Cardiac muscle cell (in vitro differentiated cells and primary cell): ENCODE measurements at places on chromosomes 2 and 18. TPM values are rescaled to one million over a fixed set of nuclear protein-coding genes. Genes with fewer than 3 reads are reported as not detected.

The NPPC gene
- polyA plus RNA-seq = 0.39 and 0.91 TPM in 2 replicates

The RIT2 gene
- not detected in 2 replicates for polyA plus RNA-seq

The GATA6 gene
- 104 and 126 TPM in 2 replicates for polyA plus RNA-seq

The FBXO15 gene
- polyA plus RNA-seq = 4.6 and 6.7 TPM in 2 replicates

The SALL3 gene
- polyA plus RNA-seq = 0.09 and 1.8 TPM in 2 replicates

The EDAR gene
- polyA plus RNA-seq = not detected in 2 replicates

The DSG4 gene
- not detected in 2 replicates for polyA plus RNA-seq

The IL36B gene
- polyA plus RNA-seq = not detected in 2 replicates

The CCDC141 gene
- polyA plus RNA-seq = 134 and 260 TPM in 2 replicates

The HAUS1 gene
- polyA plus RNA-seq = 74.2 and 75.8 TPM in 2 replicates

The TRAK2 gene
- 9.6 and 10.6 TPM in 2 replicates for polyA plus RNA-seq

The CRYGC gene
- not detected in 2 replicates for polyA plus RNA-seq

The TFCP2L1 gene
- polyA plus RNA-seq = 0.31 TPM in 1 of 2 replicates, not detected in the other

The ACOXL gene
- 0.89 and 4.0 TPM in 2 replicates for polyA plus RNA-seq

The EFR3B gene
- polyA plus RNA-seq = 8.5 and 9.0 TPM in 2 replicates

The DSG1 gene
- polyA plus RNA-seq = not detected in 2 replicates

The NMUR1 gene
- not detected in 2 replicates for polyA plus RNA-seq

The ATP8B1 gene
- polyA plus RNA-seq = 0.17 TPM in 1 of 2 replicates, not detected in the other

The TTC27 gene
- 8.7 and 9.7 TPM in 2 replicates for polyA plus RNA-seq

DNA sequence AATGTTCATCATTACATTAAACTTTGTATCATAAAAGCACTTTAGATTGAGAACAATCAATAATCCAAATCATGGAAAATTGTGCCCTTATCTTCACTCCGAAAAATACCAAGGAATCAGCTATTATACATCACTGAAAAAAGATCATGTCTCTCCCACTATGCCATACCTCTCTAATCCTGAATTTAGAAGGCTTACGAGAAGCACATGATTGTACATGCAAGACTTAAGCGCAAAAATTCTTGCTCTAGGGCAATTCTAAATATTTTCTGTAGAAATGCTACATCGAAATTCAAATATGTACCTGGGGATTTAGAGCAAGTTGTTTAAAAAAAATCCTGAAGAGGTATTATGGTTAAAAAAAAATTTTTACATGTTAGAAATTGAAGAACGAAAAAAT, 1.3 kb downstream of the CYTIP start:
- no peak for DNase-seq

GRCh38 chr18:57581301-57581934, 5.1 kb downstream of the FECH start:
- no peak for DNase-seq

DNA sequence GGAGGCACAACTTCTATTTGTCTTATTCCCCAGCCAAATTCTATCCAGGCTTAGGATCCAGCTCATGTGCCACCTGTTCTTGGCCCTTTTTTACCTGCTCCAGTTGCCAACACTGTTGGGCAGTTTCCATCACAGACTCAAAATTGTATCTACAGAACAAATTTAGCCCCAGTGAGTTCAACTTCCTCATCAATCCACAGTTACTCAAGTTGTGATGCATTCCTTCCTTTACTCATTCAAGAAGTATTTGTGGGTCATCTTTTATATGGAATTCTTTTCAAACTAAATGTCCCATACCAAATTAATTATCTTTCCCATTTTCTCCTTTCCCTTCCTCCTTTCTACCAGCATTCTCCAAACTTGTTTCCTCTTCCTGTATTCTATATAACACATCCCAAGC, 12.7 kb upstream of the DDX18 start:
- DNase-seq = no peak

- DNase-seq = peak; percentile 29
Measured at GRCh38 chr2:155372969-155373368, 674.5 kb downstream of the KCNJ3 start.

DNA sequence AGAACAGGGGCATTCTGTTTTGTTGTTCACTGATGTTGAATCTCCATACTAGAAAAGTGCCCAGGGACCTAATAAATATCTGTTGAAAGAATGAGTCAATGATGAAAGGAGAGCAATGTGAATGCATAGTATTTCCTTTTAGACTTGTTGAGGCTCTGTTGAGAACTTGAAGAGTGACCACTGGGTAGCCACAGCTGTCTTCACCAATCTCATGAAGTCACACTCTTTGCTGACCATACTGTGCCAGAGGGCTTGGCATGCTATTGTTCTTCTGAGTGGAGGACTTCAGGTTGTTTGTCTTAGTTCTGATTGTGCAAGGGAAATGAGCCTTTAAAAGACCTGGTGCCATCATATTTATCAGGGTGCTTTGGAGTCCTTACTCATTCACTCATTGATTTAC, 41.6 kb upstream of the NT5C1B start:
- DNase-seq = no peak

- DNase-seq = no peak
Measured at GRCh38 chr2:45214550-45214949, 205.3 kb upstream of the SIX2 start.

DNA sequence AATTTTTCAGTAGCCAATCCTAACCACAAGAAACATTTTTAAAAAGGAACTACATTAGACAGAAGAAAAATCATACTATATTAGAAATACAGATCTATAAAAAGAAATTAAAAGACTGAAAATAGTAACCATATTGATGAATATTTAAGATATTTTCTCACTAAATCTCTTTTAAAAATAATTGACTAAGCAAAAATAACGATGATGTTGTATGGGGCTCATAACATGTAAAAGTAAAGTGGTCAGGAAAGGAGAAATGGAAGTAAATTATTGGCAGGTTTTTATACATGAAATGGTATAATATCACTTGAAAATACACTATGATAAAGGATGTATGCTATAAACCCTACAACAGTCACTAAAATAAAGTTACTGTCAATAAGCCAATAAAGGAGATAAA, 5.4 kb downstream of the WDPCP start:
- no peak for DNase-seq

DNA sequence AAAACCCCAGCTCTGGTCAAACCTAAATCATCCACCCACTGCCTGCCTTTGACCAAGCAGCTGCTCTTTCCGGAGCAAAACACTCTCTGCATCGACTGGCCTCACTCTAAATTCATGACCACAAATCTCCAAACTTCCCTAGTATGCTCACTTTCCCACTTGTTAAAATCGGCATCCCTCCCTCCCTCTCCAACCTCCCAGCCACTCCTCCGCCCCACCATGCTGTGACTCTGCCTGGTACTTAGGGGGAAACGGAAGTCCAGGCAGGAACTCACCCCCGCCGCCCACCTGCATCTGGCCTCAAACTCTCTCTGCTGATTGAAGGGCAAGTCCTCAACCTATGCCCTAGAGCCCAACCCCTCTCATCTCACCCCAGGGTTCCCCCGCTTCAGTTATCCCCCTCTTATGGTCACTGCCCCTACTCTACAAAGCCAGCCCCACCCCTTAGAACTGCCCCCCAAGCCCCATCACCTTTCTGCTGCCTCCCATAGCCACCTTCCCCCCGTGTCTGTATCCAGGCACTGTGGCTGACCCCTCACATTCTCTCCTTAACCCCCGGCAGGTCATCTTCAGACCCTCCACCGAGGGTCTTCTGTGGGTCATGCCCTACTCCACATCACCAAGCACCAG, 3.8 kb upstream of the ADRA2B start:
- no peak for DNase-seq

- DNase-seq = no peak
Measured at GRCh38 chr18:23772327-23773024, 83.2 kb downstream of the LAMA3 start.

DNA sequence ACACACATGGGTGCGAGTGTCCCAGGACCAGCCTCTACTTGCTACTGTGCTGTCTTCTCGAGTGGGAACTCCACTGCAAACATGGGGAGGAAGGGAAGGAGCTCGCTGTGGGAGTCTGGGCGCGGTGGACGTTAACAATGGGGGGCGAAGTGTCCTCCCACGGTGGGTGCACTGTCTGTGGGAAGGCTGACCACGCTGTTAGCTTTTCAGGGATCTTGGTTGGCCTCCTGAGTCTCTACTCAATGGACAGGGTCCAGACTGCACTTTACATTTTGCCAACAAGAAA, 146.7 kb downstream of the MBP start:
- no peak for DNase-seq

DNA sequence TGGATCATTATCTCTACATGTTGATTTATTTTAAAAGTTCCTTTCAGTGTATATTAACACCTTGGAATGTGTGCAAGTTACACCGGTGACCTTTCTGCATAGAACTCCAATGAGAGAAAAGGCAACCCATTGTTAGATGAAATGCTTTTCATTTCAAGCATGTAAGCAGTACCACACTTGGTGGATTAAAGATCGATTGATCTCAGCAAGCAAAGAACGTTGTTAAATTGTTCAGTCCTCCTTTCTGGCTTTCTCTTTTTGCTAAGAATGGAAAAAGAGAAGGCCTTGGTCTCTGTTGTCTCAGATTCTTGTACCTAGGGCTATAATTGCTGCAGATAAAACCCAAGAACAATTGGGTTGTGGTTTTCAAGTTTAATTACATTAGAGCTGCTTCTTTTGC, 843.0 kb downstream of the DPP10 start:
- DNase-seq = no peak

DNA sequence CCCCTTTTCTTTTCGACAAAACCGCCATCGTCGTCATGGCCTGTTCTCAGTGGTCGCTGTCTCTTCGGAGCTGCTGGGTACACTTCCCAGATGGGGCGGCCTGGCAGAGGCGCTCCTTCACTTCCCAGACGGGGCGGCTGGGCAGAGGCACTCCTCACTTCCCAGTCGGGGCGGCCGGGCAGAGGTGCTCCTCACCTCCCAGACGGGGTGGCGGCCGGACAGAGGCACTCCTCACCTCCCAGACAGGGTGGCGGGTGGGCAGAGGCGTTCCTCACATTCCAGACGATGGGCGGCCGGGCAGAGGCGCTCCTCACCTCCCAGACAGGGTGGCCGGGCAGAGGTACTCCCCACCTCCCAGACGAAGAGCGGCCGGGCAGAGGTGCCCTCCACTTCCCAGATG, 138.9 kb downstream of the DTNB start:
- DNase-seq = no peak

GRCh38 chr18:9105420-9105819, 2.9 kb downstream of the NDUFV2 start:
- DNase-seq = no peak

- no peak for DNase-seq
Measured at GRCh38 chr18:38551881-38552280, 986.3 kb upstream of the CELF4 start.

GRCh38 chr18:58263055-58263957, 219.3 kb downstream of the NEDD4L start:
- no peak for DNase-seq

- no peak for DNase-seq
Measured at GRCh38 chr2:234593636-234594035, 96.8 kb upstream of the ARL4C start.

DNA sequence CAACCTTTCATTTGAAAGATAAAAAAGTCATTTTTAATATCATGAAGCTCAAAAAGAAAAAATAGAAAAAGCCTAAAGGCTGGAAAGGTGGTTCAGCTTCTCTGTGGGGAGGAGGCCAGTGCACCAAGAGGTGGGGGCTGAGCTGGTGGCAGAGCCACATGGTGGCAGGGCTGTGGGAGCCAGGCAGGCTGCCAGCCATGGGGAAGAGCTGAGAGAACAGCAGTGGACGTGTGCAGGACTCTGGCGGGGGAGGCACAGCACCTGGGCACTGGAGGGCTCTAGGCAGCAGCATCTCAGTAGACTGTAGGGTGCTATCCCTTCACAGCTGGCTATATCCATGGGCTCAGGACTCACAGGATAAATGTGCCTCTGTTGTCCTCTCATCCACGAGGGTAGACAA, 47.8 kb downstream of the STK25 start:
- no peak for DNase-seq

- DNase-seq = no peak
Measured at GRCh38 chr2:101426822-101427221, 39.5 kb upstream of the CREG2 start.

- DNase-seq = no peak
Measured at GRCh38 chr2:158716921-158717320, 78.2 kb upstream of the DAPL1 start.

- peak; percentile 94 for DNase-seq
Measured at GRCh38 chr2:128754246-128754724, 435.6 kb upstream of the HS6ST1 start.

DNA sequence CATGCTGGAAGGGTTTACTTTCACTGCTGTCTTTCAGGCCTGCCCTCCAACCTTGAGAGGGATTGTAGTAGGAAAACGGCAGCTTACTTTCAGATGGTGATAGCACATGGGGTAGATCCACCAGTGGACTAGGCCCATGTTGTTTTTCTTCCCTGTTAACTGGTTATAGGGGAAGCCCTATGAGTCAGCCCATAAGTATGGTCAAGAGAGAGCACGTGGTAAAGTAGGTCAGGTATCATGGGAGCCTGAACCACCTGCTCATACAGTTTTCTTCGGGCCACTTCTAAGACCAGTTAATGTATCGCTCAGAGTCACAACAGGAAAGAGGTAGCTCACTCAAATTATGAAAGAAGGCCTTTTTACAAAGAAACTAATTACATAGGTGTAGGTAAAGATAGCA, 33.0 kb downstream of the PDK1 start:
- DNase-seq = no peak

DNA sequence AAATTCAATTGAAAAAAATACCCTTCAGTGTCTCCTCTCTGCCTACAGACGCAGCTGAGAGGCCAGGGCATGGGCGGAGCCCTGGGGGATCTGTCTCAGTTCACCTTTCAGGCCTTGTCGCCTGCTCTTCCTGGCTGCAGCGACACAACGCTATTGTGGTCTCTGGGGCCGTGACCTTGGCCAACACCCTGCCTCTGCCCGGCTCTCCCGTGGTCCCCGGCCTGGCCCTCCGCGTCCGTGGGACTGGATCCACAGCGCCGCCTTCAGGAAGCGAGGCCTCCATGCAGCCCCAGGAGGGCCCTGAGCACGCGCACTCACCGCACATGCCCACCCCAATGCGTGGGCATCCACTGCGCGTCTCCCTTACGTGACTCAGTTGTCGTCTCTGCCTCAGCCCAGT, 81.1 kb downstream of the MRPS9 start:
- DNase-seq = peak; percentile 47

GRCh38 chr2:67876176-67876575, 186.6 kb downstream of the C1D start:
- no peak for DNase-seq
